CD4-positive, alpha-beta memory T cell (primary cell): ENCODE measurements at places on chromosomes 12 and 14.

DNA sequence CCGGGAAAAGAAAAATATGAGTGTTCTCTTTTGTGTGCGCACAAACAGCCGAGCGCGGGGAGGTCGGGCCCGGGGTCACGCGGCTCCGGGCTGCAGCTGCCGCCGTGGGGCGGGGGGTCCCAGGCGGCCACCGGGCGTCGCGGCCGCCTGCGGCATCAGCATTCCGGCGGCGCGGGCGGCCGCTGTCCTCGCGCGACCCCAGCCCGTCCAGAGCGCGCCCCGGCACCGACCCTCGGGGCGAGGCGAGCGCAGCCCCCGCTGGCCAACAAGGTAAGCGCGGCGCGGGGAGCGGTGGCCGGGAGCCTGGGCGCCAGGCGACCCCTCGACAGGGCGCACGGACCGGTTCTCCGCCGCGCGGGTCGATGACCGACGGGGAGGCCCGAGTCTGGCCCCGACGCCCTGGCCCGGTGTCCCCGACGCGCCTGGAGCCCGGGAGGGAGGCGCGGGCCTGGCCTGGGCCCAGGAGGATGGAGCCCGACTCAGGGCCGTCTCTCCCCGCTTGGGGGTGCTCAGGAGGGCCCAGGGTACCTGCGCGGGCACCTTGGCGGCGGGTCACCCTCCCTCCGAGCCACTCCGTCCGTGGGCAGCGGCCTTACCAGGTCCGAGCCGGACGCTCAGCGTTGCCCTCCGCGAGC lies 103.9 kb upstream of the DIO3 start:
- H3K27ac ChIP-seq: no peak overlapping the region
- no peaks in the 10 kb centered on the region for H3K4me1 ChIP-seq
- no peak for DNase-seq
- H3K4me3 ChIP-seq: no peak overlapping the region
- peaks cover 36% of the 10 kb centered on the region for H3K27me3 ChIP-seq
- H3K36me3 ChIP-seq: no peaks in the 10 kb centered on the region

DNA sequence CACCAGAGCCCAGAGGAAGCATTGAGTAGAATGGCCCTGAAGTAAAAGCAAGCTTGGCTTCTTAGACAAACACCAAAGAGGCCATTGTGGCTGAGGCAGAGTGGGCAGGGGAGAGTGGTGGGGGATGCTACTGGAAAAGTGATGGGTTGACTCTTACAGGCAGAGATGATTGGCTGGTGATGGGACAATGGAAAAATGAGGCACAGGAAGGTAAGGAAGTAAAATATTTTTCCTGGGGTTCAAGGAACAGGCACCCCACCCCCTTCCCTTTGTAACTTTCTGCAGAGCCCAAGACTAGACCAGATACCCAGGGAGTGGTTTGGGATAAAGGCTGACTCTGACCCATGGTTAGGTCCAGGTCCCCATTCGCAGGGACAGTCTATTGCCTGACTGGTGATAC lies 34.9 kb upstream of the COL2A1 start:
- no peaks in the 10 kb centered on the region for H3K36me3 ChIP-seq
- H3K27me3 ChIP-seq: no peaks in the 10 kb centered on the region
- DNase-seq: no peak
- no peak overlapping the region for H3K27ac ChIP-seq
- H3K4me1 ChIP-seq: no peaks in the 10 kb centered on the region

DNA sequence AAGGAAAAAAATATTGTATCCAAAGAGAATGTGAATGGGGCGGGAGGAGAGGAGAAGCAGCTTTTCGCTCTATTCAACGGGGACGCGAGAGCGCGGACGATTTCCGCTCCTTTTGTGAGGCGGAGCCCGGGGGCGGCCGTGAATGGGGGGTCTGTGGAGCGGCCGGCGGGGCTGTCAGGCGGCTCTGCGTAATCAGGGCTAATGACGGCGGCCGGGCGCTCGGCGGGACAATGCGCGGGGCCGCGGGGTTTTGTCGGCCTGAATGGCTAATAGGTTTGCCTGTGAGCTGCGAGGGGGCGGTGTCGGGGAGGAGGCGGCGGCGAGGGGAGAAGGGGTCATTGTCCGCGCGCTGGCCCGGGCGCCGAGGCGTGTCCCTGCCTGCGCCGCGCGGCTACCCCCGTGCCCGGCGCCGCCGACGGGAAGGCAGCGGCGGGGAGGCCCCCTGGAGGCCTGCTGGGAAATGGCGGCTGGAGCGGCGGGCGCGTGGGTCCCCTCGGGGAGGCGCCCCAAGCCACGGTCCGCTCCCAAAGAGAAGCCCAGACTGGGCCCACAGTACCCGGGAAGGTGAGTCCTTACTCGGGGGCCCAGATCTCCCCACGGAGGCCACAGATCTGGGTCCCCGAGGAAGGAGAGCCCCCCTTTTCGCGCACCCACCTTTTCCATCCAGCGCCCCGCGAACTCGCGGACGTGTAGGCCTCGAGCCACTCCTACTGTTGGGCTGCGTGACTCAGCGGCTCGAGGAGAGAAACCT lies 6.0 kb downstream of the SIX6 start:
- H3K4me3 ChIP-seq: no peak overlapping the region
- H3K27ac ChIP-seq: no peak overlapping the region
- peaks cover 22% of the 10 kb centered on the region for H3K4me1 ChIP-seq
- peaks cover 48% of the 10 kb centered on the region for H3K27me3 ChIP-seq
- no peaks in the 10 kb centered on the region for H3K36me3 ChIP-seq

GRCh38 chr12:105706321-105706972 lies 376.0 kb downstream of the C12orf75 start:
- no peak overlapping the region for H3K27ac ChIP-seq
- H3K36me3 ChIP-seq: no peaks in the 10 kb centered on the region
- no peaks in the 10 kb centered on the region for H3K27me3 ChIP-seq
- H3K4me1 ChIP-seq: no peaks in the 10 kb centered on the region

DNA sequence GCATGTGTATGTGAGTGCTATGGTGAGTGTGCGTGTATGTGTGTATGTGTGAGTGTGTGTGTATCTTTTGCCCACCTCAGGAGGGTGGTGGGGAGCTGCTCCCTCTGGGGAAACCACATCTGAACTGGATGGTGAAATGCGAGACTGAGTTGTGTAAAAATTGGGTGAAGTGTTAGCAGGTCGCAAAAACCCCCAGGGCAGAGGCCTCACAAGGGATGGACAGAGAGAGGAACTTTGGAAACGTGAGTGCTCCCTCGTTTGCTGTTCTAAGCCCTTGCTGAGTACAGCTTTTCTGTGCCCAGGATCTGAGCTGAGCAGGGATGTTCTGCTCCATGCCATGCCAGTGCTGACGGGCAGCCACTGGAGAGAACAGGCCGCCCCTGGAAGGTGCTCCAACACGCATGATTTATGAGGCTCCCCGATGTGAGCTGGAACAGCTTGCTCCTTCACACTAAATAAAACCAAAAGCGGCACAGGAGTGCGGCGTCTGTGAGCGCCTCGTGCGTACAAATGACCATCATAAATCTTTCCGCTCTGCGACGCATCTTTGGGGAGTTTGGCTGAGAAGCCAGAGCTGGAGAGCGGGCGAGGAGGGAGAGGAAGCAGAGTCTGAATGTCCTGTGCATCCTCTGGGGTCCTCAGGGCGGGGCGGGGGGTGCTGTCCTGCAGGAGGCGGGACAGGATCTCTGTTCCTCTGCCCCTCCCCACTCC lies 14.1 kb upstream of the GALNT9 start:
- H3K27me3 ChIP-seq: no peaks in the 10 kb centered on the region
- no peak overlapping the region for H3K4me3 ChIP-seq
- no peak for DNase-seq
- H3K36me3 ChIP-seq: no peaks in the 10 kb centered on the region

GRCh38 chr12:27493260-27493940 lies 30.6 kb upstream of the PPFIBP1 start:
- H3K27ac ChIP-seq: no peak overlapping the region
- peaks cover 6% of the 10 kb centered on the region for H3K27me3 ChIP-seq
- H3K36me3 ChIP-seq: no peaks in the 10 kb centered on the region
- no peak for DNase-seq
- H3K4me3 ChIP-seq: no peak overlapping the region

- H3K27me3 ChIP-seq: no peaks in the 10 kb centered on the region
- DNase-seq: no peak
- no peak overlapping the region for H3K27ac ChIP-seq
- peaks cover 5% of the 10 kb centered on the region for H3K4me1 ChIP-seq
- no peak overlapping the region for H3K4me3 ChIP-seq
Observed at GRCh38 chr14:70827347-70827746, 18.0 kb upstream of the MAP3K9 start.

DNA sequence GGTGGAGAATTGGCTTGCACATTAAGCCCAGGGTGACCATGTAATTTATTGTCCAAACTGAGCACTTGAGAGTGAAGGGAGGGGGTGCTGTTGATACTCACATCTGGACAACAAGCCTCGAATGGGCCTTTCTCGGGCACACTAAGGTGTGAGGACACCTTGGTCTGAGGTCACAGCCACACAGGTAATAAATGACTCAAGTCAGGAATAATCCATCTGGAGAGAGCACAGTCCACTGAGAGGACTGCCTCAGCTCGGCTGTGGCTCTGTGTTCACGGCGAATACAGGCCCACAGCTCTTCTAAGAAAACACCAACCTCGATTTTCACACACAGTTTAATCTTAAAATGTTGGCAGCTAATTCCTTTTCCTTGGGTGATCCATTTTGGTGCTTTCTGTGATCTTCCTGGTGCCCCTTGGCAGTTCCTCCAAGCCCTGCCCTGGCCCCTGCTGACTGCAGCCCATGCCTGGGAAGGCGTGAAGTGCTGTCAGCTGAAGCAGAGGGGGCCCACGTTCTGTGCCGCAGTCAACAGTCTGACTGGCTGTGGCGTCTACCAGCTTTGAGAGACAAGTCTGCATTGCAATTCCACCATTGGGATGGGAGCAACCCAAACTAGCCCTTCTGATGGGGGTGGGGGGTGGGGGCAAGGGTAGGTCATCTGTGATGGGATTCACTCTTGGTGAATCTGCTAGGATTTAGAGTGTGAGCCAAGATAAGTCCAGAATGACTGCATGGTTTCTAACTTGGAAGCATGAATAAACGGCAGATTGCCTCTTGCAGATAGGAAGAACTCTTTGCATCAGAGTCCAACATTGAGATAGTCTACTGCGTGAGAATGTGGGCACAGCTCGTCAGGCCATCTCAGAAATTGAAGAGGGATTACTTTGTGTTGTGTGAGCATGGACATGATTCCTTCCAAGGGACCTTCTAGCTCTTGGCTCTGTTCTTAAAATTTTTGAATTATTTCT lies 42.8 kb downstream of the ZNF664 start:
- DNase-seq: no peak
- H3K4me3 ChIP-seq: no peak overlapping the region
- no peaks in the 10 kb centered on the region for H3K27me3 ChIP-seq

- DNase-seq: no peak
- no peaks in the 10 kb centered on the region for H3K27me3 ChIP-seq
- H3K27ac ChIP-seq: no peak overlapping the region
Observed at GRCh38 chr12:81626406-81626805, 132.7 kb downstream of the PPFIA2 start.

- no peak overlapping the region for H3K4me3 ChIP-seq
- H3K4me1 ChIP-seq: no peaks in the 10 kb centered on the region
- DNase-seq: no peak
- no peak overlapping the region for H3K27ac ChIP-seq
- H3K27me3 ChIP-seq: no peaks in the 10 kb centered on the region
Observed at GRCh38 chr12:99745895-99746294, 98.3 kb downstream of the GARIN6 start.

DNA sequence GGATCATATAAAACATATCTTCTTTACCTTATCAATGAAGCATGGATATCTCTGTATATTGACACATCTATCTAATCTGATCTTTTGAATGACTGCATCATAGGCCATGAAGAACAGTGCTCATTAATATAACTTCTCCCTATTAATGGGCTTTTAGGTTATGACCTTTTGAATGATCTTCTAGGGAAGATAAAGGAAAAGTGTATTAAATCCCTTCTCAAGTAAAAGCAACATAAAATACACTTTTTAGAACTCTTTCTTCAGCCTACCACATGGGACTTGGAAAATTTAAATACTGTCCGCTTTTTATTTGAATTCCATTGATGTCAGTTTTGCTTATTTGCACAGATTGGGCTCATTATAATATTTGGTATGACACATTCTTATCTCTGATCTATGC lies 425.4 kb downstream of the MED13L start:
- no peak overlapping the region for H3K27ac ChIP-seq
- no peaks in the 10 kb centered on the region for H3K36me3 ChIP-seq
- no peaks in the 10 kb centered on the region for H3K27me3 ChIP-seq
- H3K4me1 ChIP-seq: no peaks in the 10 kb centered on the region
- H3K4me3 ChIP-seq: no peak overlapping the region
- no peak for DNase-seq

DNA sequence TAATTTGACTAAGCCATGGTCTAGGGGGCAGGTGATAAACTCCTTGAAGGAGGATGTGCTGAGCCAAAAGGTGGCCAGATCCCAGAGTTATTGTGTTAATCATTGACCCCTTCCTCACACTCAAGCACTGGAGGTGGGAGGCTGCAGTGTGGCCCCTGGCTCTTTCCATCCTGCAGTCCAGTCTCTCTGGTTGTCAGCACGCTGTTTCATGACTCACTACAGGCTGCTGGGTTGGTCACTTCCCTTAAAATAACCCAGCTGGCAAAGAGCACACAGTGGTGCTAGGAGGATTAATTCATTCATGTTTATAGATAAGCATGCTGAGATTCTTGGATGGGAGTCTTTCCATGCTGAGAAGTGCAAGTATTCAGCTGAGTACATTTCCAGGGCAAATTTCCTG lies 228.9 kb downstream of the ANO2 start:
- H3K27ac ChIP-seq: no peak overlapping the region
- DNase-seq: no peak
- no peaks in the 10 kb centered on the region for H3K4me1 ChIP-seq
- H3K27me3 ChIP-seq: no peaks in the 10 kb centered on the region
- no peaks in the 10 kb centered on the region for H3K36me3 ChIP-seq
- no peak overlapping the region for H3K4me3 ChIP-seq

DNA sequence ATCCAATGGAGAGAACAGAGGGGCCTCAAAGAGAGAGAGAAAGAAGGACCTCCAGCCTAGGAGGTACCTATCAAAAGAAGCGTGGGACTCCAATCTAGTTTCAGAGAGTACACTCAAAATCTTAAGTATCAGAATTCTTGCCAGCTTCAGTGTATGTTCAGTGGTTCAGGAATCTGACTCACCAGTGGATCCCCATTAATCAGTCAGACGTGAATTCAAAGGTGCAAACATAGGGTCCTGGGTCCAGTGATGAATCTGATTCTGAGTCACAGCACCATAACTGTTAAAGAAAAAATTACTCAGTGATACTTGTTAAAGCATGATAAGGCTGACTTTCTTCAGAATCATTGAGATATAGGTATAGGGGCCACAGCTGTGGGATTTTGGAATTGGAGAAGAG lies 33.2 kb downstream of the ETNK1 start:
- H3K36me3 ChIP-seq: no peaks in the 10 kb centered on the region
- H3K4me1 ChIP-seq: no peaks in the 10 kb centered on the region
- H3K27ac ChIP-seq: no peak overlapping the region
- no peak for DNase-seq
- no peak overlapping the region for H3K4me3 ChIP-seq
